Stimulated activated CD4-positive, alpha-beta T cell treated with anti-CD3 and anti-CD28 coated beads, Interleukin-1b, Interleukin-23, amount 100 ng/mL, for 1 hour (primary cell): ENCODE measurements at places on chromosomes 11 and 22.

GRCh38 chr11:121214861-121215260 lies 77.7 kb upstream of the SC5D start:
- DNase-seq: no peak

- DNase-seq: no peak
Measured at GRCh38 chr11:44966694-44967093, 16.0 kb upstream of the TP53I11 start.

GRCh38 chr11:77127235-77127911 lies 673 bp upstream of the MYO7A start:
- DNase-seq: peak; percentile 38

DNA sequence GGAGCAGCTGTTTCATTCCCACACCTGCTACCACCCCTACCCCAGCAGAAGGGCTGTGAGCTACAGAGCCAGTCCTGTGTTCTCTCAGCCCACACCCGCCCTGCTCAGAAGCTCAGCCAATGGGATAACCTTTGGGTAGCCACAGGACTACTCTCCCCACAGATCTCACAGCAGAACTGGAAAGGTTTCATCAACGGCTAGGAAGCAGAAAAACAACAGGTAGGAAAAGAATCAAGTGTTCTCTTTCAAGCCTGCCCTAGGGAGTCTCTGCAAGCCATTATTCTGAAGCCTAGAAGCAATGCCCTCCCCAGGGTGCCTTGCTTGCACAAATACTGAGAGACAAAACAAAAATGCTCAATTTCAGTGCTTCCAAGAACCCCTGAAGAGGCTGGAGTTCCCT lies 77.2 kb downstream of the TMPRSS5 start:
- DNase-seq: no peak

- no peak for DNase-seq
Measured at GRCh38 chr11:119030029-119030328, 698 bp downstream of the SLC37A4 start.

- no peak for DNase-seq
Measured at GRCh38 chr11:129375751-129376657, at the start of gene BARX2. Gene BARX2, plus strand, starts transcription at chr11:129375848. Its CDS starts 188 bp downstream, at chr11:129376036.

DNA sequence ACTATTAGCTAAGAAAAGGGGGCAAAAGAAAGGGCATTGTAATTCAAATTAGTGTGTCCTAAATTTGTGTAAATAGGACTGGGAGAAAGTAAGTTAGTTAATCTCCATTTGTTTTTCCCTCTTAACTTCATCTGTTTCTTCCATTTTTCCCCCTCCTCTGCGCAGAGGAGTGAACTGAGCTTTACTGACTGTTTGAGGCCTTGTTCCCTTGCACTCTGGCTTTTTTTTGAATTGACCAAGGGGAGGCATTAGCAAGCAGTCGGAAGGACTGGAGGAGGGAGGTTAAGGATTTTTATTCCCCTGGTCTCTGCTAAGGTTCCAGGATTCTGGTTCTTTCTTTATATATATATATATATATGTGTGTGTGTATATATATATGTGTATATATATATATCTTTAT lies 15.2 kb upstream of the FANCF start:
- DNase-seq: no peak

- no peak for DNase-seq
Measured at GRCh38 chr11:42422090-42422489, 889.7 kb upstream of the API5 start.

DNA sequence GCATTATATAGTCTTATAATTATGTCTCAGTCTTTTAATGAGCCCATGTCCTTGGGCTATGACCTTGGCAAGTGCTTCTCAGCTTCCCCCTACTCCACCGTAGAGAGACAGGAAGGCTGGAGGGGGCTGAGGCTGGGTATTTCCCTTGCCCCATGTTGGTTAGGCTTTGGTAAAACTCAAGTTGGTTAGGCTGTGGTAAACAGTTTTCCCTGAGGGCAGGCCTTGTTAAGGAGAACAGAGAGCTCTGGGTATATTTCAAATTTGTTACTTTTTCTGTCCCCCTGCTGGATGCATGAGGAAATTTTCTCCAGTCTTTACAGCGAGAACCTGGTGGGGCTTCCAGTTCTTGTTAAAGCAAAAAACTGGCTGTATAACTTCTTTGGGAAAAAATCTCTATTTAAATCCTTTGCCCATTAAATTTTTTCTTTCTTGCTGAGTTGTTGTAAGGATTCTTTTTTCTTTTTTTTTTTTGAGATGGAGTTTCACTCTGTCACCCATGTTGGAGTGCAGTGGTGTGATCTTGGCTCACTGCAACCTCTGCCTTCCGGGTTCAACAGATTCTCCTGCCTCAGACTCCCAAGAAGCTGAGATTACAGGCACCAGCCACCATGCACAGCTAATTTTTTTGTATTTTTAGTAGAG lies 12.2 kb upstream of the DCHS1 start:
- DNase-seq: no peak

GRCh38 chr11:64017945-64018224 lies 17.8 kb upstream of the FLRT1 start:
- no peak for DNase-seq
